ENCODE measurements at places on chromosomes 13 and 19.

- peak; percentile 8 for DNase-seq
Measured at GRCh38 chr13:58994777-58995176, 1169.0 kb downstream of the DIAPH3 start.

DNA sequence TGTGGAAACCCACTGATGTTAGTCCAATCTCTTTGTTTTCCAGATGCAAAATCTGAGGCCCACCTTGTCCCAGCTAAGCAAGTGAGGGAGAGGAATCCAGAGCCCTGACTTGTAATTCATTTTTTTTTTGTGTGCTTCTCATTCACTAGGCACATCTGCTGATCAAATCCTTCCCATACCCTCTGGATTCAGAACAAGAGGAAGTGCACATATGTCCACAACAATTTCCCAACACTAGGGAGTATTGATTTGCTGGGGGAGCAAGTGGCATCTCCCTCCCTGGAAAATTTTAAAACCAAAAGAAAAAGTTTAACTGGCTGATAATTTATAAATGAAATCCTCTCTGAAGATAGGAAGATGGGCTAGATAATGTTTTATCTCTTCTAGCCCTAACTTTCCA lies 94.6 kb upstream of the RFC3 start:
- no peak for DNase-seq

DNA sequence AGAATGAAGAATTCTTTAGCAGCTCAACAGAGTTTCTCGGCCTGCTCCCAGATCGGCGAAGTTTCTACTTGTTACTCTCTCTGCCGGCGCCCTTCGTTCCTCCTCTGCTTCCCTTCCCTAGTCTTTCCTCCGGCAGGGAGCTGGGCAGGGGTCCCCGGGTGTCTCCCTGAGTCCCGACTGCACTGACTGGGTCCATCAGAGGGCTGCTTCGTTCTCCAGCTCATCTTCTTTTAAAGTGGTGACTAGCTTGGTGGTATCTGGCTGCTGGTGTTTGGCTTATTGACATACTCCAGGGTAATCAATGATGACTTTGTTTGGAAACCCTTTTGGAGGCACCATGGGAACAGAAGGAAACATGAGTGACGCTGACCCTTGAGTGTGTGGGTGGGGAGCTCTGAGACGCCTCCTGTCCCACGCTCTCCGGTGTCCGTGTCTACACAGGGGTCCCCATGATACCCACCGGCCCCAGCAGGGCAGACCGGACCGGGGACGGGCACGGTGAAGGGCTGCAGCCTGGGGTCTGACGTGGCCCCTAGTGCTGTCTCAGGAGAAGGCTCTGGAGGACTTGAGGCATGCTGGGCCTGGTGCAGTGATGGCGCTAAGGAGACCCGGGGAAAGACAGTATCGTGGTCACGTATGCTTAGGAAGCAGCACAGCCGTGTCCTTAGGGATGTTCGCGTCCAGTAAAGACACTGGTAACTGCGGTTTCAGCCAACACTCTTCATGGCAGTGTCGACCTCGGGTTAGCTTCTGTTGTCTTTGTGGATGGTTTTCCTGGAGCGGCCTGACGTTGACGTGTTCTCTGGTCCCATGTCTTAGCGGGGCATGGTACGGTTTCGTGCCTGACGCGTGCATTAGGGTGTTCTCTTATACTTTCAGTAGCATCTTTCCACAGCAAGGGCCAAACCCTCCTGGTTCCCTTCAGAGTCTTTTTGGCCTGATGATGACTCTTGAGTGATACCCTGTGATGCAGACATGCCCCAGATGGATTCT lies 23.8 kb downstream of the NAXD start:
- no peak for DNase-seq

- DNase-seq = no peak
Measured at GRCh38 chr19:7199613-7200533, 94.3 kb downstream of the INSR start.

GRCh38 chr19:7550987-7551761 lies 15.7 kb downstream of the PNPLA6 start:
- peak; percentile 60 for DNase-seq

GRCh38 chr13:105442949-105443699 lies 1092.3 kb downstream of the EFNB2 start:
- DNase-seq = peak; percentile 99

DNA sequence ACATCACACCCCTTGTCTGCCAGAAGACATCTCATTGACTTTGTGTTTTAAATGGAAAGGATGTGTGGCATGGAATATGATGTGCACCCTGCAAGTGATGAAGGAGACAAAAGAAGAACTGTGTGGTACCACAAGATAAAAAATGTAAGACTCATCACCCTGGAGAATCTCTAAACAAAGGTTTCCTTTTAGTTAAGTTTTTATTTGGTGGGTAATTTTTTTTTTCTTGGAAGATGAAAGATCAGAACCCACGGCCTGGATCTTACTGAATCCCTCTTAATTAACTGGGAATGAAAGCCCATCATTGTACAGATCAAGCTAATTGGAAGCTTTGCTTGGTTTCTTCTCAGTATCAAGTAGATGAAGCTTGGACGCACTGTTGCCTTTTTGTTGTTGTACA lies 129.6 kb downstream of the DCLK1 start:
- DNase-seq = no peak

DNA sequence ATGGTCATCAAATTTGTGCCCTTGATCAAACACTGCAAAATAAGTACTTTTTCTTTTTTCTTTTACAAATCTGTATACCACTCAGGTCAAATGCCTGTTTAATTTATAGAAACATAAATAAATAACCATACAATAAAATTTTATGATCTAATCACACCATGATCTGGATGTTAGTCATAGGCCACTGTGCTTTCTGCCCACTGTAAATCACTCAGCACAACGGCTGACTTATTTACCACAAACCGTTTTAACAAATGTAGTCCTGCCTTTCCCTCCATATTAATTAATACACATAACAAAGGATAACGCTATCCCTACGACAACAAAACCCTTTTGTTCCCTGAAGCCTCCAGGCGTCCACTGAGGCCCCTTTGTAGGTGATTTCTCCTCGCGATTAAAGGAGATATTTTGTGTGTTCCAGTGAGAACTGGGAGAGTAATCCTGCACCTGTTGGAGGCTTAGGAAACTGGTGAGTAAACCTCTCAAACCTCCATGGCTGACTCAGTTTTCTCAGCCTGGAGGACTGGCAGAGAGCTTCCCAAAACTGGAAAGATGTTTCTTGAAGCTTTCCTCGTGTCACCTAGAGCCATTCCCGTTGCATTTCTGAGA lies 477.1 kb upstream of the SGCG start:
- DNase-seq = peak; percentile 3

DNA sequence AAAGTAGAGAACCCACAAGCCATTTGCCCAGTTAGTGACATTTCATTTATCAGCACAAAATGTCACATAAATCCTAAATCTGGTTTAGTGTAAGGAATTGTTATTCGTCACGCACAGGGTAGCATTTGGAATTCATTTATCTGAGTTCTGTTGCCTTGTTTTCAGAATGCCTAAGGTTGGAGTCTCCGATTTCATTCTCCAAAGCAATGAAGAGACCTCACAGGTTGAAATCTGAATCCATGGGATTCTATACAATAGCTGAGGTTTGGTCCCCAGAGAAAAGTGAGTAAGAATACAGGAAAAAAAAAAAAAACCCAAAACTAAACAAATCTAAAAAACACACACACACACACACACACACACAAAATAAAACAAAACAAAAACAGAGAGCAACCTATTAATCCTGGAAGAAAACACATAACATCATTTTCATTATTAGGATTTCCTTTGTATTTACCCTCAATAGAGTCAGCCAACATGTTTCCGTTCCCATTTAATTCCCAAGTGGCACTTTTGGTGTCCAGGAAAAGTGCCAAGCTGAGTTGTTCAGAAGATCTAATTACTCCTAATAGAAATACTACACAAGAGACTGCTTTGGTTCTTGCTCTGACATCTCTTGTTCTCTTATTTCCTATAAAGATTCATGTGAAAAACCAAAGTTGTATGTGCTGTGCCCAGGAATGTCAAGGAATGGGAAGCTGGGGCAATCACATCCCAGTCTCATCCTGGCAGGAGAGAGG lies 36.2 kb upstream of the LRCH1 start:
- no peak for DNase-seq

DNA sequence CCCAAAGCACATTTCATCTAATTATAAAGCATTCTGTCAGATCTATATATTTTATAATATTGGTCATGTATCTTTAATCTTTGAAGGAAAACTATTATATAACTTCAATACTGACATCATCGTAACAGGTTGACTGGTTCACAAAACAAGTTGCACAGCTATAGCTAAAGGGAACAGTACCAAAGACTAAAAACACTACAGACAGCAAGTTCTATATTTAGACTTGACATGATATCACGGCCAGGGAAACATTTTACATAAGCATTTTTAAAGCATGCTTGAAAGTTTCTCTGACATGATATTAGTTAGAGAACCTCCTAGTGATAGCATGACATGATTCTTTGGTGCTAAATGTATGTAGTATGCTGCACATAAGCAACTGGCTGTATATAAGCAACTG lies 182.5 kb downstream of the NDFIP2 start:
- DNase-seq = no peak

DNA sequence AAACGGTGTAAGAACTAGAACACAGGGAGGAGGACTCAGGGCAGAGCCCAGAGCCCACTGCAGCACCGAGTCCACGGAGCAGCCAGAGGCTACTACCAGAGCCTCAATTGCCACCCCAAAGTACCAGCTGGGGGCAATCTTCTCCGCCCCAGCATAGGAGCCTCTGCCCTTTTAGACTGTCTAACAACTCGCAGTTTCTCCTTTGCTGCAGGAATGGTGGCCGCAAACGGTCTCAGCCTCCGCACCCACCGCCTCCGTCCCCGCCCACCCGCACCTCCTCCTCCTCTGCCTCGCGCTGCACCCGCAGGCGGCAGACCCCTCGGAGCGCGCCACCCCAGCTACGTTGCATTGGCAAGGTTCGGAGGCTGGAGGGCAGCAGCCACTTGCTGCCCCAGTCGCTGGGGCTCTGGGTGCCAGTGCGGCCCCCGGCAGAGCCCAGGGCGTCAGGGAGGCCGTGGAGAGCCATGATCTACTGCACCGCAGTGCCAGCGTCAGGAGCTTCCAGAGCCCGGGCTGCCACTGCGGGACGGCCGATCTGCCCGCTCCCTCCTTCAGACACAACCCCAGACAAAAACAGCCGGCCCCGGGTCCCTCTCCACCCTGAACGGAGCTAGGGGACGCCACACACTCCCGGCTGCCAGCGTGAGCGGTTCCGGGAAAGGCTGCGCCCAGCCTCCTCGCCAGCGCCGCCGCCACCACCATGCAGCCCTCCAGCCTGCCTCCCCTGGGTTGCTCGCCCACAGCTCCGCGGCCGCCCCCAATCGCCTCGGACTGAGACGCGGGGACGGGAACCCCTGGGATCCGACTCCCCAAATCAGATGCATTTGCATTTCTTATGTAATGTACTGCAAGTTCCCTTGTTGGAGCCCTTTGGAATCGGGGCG lies 1.8 kb downstream of the FGF14 start:
- DNase-seq = peak; percentile 8

DNA sequence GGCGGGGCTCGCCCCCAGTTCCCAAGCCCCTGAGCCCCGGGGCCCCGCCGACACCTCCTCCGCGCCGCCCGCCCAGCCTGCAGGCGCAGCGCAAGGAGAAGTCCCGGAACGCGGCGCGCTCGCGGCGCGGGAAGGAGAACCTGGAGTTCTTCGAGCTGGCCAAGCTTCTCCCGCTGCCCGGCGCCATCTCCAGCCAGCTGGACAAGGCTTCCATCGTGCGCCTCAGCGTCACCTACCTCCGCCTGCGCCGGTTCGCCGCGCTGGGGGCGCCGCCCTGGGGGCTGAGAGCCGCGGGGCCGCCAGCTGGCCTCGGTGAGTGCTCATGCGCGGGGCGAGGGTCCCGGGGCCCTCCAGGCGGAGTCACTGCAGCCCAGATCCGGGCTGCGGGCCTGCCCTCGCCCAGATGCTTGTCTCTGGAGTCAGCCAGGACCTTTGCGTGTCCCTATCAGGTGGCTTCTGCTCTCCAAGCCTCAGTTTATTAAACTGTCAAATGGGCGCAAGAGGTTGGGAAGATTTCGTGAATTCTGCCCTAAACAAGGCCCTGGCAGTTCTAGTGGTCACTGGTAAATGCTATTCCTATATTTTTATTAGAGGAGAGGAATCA lies 2.0 kb downstream of the NPAS1 start:
- DNase-seq = no peak

GRCh38 chr19:34962687-34963572 lies 1.1 kb downstream of the ZNF792 start:
- DNase-seq = no peak

- no peak for DNase-seq
Measured at GRCh38 chr13:99087954-99088491, 110.2 kb upstream of the DOCK9 start.

- no peak for DNase-seq
Measured at GRCh38 chr13:60090574-60090973, 73.2 kb downstream of the DIAPH3 start.

- DNase-seq = peak; percentile 58
Measured at GRCh38 chr13:90238413-90238812, 1109.1 kb upstream of the MIR17HG start.

- peak; percentile 95 for DNase-seq
Measured at GRCh38 chr19:41195675-41196497, 2.9 kb downstream of the CYP2S1 start.

Measured in epithelial cell of esophagus (primary cell).